ENCODE measurements at places on chromosomes 4 and X. TPM values are rescaled to one million over a fixed set of nuclear protein-coding genes. Genes with fewer than 3 reads are reported as not detected.
A peak's percentile ranks its signal among the peaks of the same experiment; 100 is the strongest.

DNA sequence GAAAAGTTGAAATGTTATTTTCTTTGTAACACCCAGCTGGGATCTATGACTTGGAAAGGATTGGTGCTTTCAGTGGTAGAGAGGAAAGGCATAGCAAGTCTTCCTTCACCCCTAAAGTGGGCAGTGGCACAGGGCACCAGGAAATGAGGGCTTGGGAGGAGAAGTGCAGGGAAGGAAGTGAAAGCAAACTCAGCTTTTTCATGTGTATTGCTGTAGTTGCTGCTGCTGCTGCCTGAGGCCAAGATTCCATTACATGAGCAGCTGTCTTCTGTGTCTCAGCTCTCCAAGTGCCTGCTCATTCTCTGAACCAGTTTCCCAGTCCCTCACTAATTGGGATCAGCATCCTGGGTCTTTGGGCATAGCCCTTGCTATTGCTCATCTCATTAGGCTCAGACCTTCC, 2.6 kb downstream of the HCCS start:
- no peak for DNase-seq

MAMLD1 gene
- total RNA-seq = 4.5 TPM

SULT1E1 gene
- not detected for total RNA-seq

LUZP4 gene
- total RNA-seq = not detected

- no peak for DNase-seq
These were observed 83.6 kb upstream of the PTCHD1 start for GRCh38 chrX:23251043-23251442.

DNA sequence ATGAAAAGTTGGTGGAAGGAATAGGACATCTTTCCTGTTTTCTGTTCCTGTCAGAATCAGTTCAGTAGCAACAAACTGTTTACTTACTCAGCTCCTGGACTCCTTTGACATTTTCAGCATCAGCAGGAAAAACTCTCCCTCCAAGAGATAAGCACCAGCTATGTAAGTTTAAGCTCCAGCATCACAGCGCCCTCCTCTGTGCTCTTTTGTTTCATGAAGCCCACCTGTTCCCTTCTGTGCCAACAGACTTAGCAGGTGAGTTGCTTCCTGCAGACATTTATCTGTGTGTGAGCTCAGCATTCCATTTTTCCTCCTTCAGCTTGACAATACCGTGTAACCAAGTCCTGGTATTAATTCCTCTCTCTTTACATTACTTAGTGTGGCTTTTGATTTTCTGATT, 644.1 kb upstream of the AGA start:
- peak; percentile 4 for DNase-seq

DNA sequence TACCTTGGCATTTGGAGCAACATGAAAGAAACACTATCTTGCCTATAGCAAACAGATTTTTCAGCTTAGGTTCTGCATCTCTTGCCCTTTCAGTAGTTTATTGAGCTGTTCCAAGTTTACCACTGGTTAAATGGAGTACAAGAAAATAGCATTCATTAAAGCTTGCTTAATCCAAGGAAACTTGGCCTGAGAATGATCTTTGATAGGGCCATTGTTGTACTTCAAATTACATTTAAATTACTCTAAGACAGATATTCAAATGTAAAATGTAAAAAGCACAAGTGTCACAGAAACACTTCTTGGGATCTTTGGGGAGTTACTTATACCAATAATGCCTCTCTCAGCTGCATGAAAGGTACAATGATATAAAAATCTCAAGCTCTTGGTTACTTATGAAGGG, 609.0 kb upstream of the HTR2C start:
- no peak for DNase-seq

TMSB15A gene
- 9.3 TPM for total RNA-seq

FAM9B gene
- total RNA-seq = not detected

ATP11C gene
- total RNA-seq = 33.3 TPM
